CD8-positive, alpha-beta memory T cell (primary cell): ENCODE measurements at places on chromosomes 3 and 15. TPM values are rescaled to one million over a fixed set of nuclear protein-coding genes. Genes with fewer than 3 reads are reported as not detected.

Gene C3orf70
- polyA plus RNA-seq, result not detected

Gene ACOX2
- not detected for polyA plus RNA-seq

Gene ADGRG7
- not detected for polyA plus RNA-seq

Gene CASR
- polyA plus RNA-seq, result not detected

Gene KCNAB1
- polyA plus RNA-seq, result 0.32 TPM

Gene MEGF11
- not detected for polyA plus RNA-seq

Gene CLDN18
- polyA plus RNA-seq, result not detected

Gene LMLN
- 2.4 TPM for polyA plus RNA-seq

Gene PROK2
- 1.4 TPM for polyA plus RNA-seq

Gene GPR160
- polyA plus RNA-seq, result 6.2 TPM

Gene MBD4
- 33.2 TPM for polyA plus RNA-seq

Gene MEX3B
- polyA plus RNA-seq, result not detected

Gene ANKRD34C
- not detected for polyA plus RNA-seq
